ENCODE measurements at places on chromosomes 5 and 9. TPM values are rescaled to one million over a fixed set of nuclear protein-coding genes. Genes with fewer than 3 reads are reported as not detected.

DNA sequence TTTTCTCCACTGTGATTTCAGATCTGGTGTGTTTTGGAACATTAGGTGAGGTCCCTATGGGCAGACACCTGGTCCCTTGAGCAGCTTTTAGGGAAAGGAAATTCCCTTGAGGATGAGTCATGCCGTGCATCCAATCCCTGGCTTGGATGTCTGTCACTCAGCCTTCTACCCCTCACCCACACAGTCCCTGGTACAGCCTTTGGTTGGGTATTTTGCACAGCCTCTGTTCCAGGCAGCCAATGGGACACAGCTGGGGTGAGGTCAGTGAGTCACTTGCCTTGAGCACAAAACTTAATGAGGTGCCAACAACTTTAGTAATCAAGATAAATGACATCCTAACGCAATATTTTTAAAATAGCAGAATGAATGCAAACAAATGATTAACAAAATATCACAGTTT, 22.7 kb upstream of the SVEP1 start:
- no peaks in the 10 kb centered on the region for H3K27me3 ChIP-seq
- H3K4me3 ChIP-seq = no peak overlapping the region
- DNase-seq = no peak
- H3K27ac ChIP-seq = no peak overlapping the region
- H3K36me3 ChIP-seq = peaks cover 11% of the 10 kb centered on the region
- H3K4me1 ChIP-seq = peaks cover 34% of the 10 kb centered on the region

- no peak overlapping the region for H3K4me3 ChIP-seq
- H3K36me3 ChIP-seq = no peaks in the 10 kb centered on the region
- no peaks in the 10 kb centered on the region for H3K4me1 ChIP-seq
- peaks cover 2% of the 10 kb centered on the region for H3K27me3 ChIP-seq
Measured at GRCh38 chr5:6501701-6502100, 53.0 kb downstream of the UBE2QL1 start.

DNA sequence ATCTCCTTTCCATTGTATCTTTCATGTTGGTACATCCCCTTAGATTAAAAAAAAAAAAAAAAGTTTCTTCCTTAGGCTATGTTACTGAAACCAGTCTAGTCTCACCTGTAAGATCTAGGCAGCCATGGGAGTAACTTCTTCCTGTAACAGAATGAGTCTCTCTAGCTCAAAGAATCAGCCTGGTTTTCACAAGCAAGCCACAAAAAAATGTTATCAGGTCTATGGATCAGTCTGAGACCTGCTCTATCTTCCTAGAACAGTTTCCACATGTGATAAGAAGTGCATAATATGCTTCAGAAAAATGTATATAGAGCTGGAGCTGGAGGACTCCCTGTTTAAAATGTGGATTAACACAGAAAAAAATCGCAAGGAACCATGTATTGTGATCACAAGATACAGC, 53.8 kb downstream of the ARRDC3 start:
- DNase-seq = no peak
- no peaks in the 10 kb centered on the region for H3K27me3 ChIP-seq
- peaks cover 19% of the 10 kb centered on the region for H3K4me1 ChIP-seq
- H3K4me3 ChIP-seq = no peak overlapping the region

GRCh38 chr5:34538026-34538672, 118.0 kb upstream of the RAI14 start:
- peaks cover 1% of the 10 kb centered on the region for H3K27me3 ChIP-seq
- DNase-seq = no peak
- H3K4me1 ChIP-seq = peaks cover 46% of the 10 kb centered on the region
- H3K36me3 ChIP-seq = 0 out of 2 replicates have a peak, but pooled peaks cover 8% of the 10 kb centered on the region
- H3K4me3 ChIP-seq = no peak overlapping the region

Gene TPPP
- 0.23 TPM for total RNA-seq

DNA sequence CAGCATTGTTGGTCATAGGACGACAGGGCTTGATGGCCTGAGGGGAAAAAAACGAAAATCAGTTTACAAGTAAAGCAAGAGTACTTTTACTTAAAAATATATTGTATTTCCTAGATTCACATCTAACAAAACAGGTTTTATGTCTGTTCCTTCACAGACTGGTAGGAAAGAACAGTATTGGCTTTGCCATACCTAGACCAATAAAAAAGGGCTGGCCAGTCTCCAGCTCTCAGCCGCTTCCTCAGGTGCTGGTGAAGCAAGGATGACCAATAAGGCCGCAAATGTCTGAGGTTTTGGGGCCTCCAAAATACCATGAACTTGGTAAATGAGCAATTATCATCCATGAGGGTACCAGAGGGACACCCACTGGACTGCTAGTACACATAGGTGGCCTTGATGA, 36.6 kb downstream of the DROSHA start:
- peaks cover 7% of the 10 kb centered on the region for H3K4me1 ChIP-seq
- no peak overlapping the region for H3K4me3 ChIP-seq
- H3K36me3 ChIP-seq = peaks cover 26% of the 10 kb centered on the region
- DNase-seq = no peak
- no peaks in the 10 kb centered on the region for H3K27me3 ChIP-seq

Gene NELFB
- 59.9 TPM for total RNA-seq

GRCh38 chr5:132772291-132773070, 4.6 kb downstream of the SEPTIN8 start:
- H3K4me3 ChIP-seq = no peak overlapping the region
- no peak for DNase-seq
- peaks cover 2% of the 10 kb centered on the region for H3K27me3 ChIP-seq
- H3K4me1 ChIP-seq = peaks cover 61% of the 10 kb centered on the region
- no peaks in the 10 kb centered on the region for H3K36me3 ChIP-seq
- no peak overlapping the region for H3K27ac ChIP-seq

Gene IRX4
- total RNA-seq = not detected

DNA sequence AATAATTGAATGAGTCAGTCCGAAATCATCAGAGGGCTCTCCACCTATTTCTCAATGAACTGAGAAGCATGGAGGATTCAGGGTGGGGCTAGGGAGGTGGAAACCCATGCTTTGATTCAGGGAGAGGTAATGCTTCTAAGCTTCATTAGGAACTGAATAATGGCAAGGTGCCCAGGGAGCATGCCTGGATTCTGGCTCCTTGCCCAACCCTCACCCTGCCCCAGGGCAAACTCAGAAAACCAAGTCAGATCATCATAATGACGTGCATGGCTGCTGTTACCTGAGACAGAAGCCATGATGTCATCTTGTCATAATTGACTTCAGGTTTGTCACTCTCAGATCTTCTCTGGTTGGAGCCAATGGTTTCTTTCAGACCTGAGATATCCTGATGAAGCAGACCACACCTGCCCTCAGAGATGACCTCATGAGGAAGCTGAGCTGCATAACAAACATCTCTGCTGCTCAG, 199.6 kb downstream of the SYK start:
- H3K4me1 ChIP-seq = peaks cover 39% of the 10 kb centered on the region
- no peaks in the 10 kb centered on the region for H3K27me3 ChIP-seq
- H3K36me3 ChIP-seq = 0 out of 2 replicates have a peak, but pooled peaks cover 5% of the 10 kb centered on the region
- peak overlapping the region; percentile 41 for H3K4me3 ChIP-seq
- peak; percentile 67 for DNase-seq

- H3K27ac ChIP-seq = no peak overlapping the region
- peaks cover 10% of the 10 kb centered on the region for H3K27me3 ChIP-seq
- DNase-seq = no peak
- peaks cover 11% of the 10 kb centered on the region for H3K4me1 ChIP-seq
- H3K4me3 ChIP-seq = no peak overlapping the region
Measured at GRCh38 chr5:168072665-168073064, 218.8 kb upstream of the WWC1 start.

Gene LMBRD2
- total RNA-seq = 13.6 TPM

DNA sequence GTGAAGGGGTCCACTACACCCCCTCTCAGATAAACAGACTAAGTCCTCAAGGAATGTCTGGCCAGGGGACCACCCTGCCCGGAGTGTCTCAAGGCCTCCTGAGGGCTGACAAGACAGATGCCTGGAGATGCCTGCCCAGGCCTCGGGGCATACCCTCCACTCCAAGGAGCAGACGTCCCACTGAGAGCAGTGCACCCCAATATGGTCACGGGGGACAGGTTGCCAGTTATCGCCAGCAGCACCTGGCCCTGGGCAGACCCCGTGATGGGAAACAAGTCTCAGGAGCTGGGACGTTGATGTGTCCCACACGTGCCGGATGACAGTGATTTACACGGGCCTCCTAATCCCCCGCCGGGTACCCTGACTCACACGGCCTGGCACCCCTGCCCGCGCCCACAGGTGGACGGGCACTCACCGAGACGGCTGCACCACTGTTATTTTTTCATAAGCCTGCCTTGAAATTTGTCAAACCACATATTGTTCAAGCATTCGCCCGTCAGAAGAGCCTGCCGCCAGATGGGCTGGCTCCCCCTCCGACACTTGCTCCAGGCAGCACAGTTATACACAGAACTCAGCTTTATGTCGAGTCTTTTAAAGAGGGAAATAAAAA, 43.9 kb downstream of the BARX1 start:
- H3K27me3 ChIP-seq = peaks cover 15% of the 10 kb centered on the region
- no peaks in the 10 kb centered on the region for H3K4me1 ChIP-seq
- H3K4me3 ChIP-seq = no peak overlapping the region
- H3K36me3 ChIP-seq = no peaks in the 10 kb centered on the region
- no peak overlapping the region for H3K27ac ChIP-seq
